Occipital lobe (tissue), 3 donors: ENCODE measurements at places on chromosomes 6 and 20. TPM values are rescaled to one million over a fixed set of nuclear protein-coding genes. Genes with fewer than 3 reads are reported as not detected.

DNA sequence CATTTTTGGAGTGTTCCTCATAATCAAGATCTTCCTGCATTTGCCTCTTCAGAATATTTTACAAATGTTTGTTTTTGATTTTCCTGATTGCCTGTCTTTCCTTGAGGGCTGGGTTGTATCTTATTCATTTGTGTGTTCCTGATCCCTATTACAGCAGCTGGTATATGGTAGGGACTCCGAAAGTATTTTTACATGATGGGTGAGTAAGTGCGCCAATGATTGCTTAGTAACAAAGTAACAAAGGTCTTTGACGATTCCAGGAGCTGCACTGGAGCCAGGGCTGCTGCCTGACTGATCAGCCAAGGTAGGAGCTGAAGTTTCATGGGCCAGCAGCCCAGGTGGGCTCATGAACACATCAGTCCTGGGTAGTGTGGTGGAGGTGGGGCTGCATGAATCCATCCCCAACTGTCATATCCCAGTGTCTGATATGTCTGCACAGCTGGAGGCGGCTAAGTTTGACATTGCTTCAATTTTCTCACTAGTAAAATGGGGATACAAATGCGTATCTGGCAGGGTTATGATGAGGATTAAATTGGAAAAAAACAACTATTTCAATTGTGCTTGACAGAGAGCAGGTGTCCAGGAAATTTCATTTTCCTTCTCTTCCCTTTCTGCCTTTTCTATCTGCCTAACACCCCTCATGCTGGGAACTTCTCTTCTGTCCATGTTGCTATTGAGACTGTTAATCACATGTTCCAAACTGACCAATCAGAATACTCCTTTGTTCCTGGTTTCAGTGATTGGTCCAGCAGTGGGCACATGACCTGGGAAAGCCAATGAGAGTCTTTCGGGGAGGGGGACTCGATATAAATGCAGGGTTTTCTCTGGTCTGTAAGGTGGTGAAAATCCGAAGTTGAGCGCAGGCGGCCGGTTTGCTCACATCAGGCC, 90.7 kb downstream of the CDH26 start:
- DNase-seq = no peak

Gene LY86
- total RNA-seq = 2.2 TPM

DNA sequence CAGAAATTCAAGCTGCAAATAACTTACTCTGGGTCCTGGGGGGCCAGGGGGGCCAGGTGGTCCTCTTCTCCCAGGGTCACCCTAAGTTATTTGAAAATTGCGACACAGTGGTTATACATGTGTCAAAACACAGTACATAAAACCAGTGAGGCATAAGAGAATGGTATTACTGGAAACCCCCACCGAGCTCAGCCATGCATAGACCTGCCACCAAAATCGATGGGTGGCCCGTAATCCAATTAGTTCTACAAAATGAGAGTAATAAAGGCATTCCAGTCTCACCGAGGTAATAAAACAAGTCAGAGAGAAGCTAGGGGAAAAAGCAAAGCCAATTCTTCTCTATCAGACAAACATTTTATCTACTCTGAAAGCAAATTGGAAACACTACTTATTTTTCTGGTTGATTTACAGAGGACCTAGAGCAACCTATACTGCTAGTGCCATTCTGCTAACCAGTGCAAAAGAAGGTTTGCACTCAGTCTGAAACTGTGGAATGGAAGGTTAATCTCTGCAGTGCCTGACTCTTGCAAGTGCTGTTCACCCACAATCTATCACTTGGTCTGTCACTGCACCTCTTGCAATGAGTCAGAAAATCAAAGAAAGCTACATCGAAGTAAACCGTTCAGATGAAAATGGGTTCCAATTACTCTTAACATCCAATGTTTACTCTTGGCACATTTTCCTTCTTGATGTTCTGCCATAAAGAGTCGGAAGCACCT, 32.4 kb downstream of the COL9A1 start:
- DNase-seq = no peak

GRCh38 chr20:21322921-21323331, 19.8 kb downstream of the XRN2 start:
- DNase-seq = no peak

DNA sequence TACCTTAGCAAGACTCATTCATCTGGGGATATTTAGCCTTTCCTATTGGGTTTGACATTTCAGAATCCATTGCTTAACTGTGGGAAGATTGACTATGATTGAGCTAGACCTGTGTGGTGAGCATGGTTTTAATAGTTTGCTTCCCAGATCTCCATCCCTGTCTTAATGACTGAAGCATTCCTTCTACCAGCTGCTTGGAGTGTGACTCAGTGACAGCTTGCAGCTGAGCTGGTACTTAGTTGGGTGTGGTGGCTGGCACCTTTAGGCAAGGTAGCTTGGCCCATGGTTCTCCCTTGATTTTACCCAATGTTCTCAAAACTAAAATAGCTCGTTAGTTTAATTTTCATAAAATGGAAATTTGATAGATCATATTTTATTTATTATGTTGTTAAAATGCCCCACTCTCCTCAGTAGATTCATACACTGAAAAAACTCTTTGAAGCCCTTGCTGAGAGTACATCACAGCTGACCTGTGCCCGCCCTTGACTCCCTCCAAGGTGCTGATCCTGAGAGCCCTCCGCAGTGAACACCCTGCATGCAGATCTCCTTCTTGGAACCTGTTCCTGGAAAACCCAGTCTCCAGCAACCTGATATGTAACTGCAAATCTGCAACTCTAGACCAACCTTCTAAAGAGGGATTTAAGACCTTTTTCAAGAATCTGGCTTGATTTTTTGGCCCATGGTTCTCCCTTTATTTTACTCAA, 19.1 kb downstream of the DOK5 start:
- no peak for DNase-seq

DNA sequence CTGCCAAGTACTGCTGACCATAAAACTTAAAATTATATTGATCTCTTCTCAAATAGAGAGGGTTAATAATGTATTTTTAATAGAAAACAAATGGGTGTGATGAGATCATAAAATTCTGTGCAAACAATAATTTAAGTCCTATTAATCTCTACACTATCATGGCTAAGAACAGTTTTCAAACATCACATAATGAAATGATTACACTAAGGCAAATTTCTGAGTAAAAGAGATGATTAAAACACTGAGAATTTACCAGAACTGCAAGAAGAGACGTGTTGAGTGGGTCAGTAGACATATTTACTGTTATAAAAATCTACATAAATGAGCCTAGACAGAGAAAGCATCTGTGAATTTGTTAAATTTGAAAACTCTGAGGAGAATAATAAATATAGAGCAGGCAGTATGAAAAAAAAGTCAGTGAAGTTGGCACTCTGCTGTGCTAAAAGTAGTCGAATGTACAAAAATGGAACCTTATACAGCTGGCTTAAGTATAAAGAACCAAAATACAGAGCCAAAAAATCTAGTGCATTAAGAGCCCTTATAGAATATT, 302.6 kb upstream of the MANEA start:
- no peak for DNase-seq

Gene SLC25A27
- total RNA-seq = 30.7 TPM

Gene TRIM31
- total RNA-seq = not detected

GRCh38 chr6:112475083-112475482, 128.0 kb downstream of the RFPL4B start:
- DNase-seq = no peak

Gene DDX27
- total RNA-seq = 18.2 TPM

GRCh38 chr6:33581186-33581585, 1.1 kb upstream of the BAK1 start:
- DNase-seq = no peak

GRCh38 chr6:132751306-132751705, 6.4 kb downstream of the VNN2 start:
- DNase-seq = no peak

DNA sequence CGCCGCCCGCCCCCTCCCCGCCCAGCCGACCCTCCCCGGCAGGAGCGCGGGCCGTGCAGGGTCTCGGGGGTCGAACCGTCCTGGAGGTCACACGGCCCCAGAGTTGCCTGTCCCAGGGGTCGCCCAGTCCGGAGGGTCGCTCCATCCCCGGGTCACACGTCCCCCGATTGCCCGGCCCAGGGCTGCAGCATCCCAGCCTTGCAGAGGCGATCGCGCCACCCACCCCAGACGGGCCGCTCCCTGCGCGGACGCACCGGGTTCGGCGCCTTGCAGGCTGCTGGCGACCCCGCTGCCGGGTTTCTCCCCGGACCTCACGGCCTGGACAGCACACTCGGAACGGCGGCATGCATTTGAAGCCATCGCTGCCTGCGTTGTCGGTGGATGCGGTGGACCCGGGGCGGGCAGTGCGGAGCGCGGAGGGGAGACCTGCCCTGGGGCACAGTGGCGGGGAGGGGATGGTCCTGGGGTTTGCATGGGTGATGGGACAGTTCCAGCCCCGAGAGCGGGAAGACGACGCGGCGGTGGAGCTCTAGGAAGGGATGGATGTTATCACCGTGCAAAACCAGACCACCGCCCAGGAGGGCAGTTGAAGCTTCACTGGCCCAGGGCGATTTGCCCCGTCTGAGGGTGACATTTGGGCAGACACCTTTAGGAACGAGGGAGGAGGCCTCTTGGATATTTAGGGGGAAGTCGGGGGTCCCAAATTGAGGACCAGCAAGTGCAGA, 22.7 kb upstream of the FRMD1 start:
- no peak for DNase-seq
